ENCODE measurements at places on chromosomes 4 and X.

DNA sequence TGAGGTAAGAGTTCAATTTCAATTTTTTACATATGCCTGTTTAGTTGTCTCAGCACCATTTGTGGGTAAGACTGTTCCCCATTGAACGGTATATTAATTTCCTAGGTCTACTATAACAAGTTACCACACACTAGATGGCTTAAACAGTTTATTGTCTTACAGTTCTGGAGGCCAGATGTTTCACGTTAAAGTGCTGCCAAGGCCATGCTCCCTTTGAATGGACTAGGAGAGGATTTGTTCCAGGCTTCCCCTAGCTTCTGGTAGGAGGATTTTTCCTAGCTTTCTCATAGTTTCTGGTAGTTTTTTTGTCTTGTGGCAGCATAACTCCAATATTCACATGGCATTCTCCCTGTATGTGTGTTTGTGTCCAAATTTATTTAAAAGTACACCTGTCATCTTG, 149.3 kb upstream of the CYSLTR1 start:
- DNase-seq, result no peak

GRCh38 chr4:141731481-141731880, 95.1 kb downstream of the IL15 start:
- DNase-seq, result no peak

DNA sequence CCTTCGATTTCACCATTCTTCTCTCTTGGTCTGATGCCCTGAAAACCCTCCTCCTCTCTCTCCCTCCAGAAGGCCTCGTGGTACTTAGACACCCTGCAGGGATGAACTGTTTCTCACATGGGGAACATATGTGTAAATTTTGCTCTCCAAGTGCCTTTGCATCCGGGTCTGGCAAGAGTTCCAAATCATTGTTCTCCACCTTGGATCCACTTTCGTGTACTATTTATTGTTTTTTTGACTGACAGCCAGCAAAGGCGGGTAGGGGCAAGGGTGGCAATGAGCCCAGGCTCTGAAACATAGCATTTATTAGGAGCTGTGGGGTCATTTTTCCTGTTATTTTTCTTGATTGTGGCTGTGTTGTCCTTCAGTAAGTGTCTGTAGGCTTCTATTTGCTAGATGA, 81.7 kb downstream of the RTL5 start:
- DNase-seq, result no peak

DNA sequence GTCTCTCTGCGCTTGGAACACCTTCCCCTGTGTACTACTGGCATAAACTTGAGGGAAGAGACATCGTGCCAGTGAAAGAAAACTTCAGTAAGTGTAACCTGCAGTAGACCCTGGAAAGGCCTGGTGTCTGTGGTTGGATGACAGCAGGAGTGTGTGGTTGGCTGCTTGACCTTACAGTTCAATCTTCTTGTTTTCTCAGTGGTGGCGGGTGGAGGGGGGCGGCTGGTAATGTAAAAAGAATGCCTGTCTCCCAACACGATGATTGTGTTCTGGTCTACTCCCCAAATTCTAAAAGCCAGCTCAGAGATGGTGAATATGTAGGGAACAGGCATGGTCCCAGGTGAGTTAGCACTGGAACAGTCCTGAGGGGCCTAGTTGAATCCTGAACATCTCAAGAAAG, 18.6 kb downstream of the PSMD10 start:
- no peak for DNase-seq

DNA sequence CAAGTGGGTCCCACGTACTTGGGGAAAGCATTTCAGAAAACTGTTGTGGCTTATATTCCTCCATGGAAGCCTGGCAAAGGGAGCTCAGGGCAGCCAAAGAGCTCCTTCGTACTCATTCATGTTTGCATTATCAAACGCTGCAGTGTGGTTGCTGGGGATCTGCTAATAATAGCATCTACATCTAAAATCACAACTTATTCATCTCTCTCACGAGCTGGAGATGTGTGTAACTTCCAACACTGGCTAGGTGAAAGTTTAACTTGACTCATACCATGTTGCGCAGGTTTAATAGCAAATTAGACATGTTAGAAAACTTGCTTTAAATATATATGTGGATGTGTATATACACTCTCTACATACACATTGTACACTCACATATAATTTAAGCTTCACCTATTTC, 415.1 kb downstream of the AFF2 start:
- no peak for DNase-seq

- no peak for DNase-seq
Measured at GRCh38 chr4:163548481-163549243, 54.2 kb downstream of the TMA16 start.

- DNase-seq, result no peak
Measured at GRCh38 chr4:94974773-94975172, 217.0 kb downstream of the BMPR1B start.

DNA sequence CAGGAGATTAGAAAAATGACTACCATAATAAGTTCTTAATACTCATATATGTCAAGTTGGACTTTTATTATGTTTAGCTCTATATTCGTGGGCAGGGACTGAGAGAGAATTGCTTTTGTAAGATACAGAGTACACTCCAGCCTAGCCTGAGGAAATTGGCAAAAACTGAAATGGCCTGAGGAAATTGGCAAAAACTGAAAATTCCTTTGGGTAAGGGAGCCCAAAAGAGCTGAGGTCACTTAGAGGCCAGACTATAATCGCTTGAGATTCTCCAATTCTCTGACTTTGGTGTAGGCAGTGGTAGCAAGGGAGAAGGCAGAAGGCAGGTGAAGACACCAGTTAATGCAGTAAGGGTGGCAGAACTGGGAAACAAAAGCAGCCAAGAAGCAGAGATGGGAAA, 124.5 kb upstream of the HCCS start:
- no peak for DNase-seq

- DNase-seq, result no peak
Measured at GRCh38 chr4:73788411-73788810, 48.0 kb downstream of the CXCL8 start.

DNA sequence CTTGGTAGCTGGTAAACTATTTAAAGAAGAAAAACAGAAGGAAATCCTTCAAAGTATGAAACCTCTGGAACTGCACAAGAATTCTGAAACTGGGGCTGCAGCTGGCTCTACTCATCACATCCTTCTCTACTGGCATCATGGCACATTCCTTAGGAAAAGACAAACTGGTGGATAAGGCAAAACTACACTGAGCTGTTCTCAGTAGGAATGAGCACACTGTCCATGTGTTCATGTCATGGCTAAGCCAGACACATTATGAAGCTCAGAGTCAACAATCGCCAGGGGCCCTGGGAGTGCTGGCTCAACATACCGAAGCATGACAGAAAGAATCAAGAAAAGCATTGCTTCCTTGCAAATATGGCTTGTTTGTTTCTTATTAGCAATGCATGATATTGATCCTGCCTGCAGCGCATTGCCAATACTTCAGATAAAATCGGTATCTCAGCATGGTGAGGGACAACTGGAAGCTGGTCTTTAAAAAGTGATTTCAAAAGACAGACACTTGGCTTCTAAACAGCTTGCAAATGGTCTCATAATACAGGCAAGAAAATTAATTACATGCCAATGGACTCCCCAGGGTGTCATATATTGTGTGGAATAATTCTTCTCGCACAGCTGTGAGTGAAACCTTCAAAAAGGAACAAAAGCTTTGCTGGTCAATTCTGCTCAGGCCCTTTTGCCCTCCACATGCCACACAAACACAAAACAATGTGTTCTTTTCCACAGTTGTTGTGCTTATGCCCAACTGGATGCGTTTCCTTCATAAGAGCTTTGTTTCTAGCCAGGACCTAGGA, 300.2 kb upstream of the VCX start:
- DNase-seq, result no peak

DNA sequence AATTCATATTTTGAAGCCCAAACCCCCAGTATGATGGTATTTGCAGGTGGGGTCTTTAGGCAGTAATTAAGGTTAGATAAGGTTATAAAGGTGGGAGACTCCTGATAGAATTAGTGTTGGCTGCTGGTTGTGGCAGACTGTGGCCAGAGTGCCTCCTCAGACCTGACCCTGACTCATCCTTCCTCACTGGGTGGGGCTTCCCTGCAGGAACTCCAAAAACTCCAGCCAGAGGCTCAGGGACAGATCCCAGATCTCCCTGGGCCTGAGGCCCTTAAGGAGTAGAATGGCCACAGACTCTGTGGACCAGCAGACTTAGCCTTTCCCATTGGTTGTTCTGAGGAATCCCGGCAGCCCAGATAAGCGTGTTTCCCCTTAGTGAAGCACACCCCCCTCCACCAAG, 463.0 kb upstream of the CPEB2 start:
- DNase-seq, result no peak

GRCh38 chrX:129787336-129788055, 7.7 kb downstream of the SASH3 start:
- no peak for DNase-seq

- DNase-seq, result no peak
Measured at GRCh38 chr4:120691536-120691935, 231.0 kb downstream of the PRDM5 start.

- no peak for DNase-seq
Measured at GRCh38 chrX:109537324-109537665, 651 bp downstream of the NXT2 start.

GRCh38 chr4:177100307-177100706, 209.4 kb upstream of the NEIL3 start:
- DNase-seq, result no peak

DNA sequence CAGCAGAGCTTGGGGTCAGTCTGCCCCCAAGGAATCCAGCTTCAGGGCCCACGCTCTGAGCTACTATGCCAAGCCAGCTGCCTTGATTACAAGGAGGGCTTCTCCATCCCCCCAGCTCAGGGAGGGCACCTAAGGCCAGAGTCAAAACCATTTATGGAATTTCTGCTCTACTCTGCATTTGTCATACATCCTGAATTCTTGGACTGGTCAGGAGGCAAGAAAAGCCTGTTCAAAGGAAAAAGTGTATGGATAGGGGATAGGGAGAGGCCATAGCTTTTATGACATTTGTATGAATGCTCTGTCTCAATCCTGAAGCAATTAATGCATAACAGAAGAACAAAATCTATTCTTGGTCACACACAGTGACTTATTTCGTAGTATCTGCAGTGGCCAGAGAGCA, 32.2 kb downstream of the EDNRA start:
- DNase-seq, result no peak

GRCh38 chr4:121749225-121749624, 15.7 kb downstream of the SMIM43 start:
- DNase-seq, result no peak

DNA sequence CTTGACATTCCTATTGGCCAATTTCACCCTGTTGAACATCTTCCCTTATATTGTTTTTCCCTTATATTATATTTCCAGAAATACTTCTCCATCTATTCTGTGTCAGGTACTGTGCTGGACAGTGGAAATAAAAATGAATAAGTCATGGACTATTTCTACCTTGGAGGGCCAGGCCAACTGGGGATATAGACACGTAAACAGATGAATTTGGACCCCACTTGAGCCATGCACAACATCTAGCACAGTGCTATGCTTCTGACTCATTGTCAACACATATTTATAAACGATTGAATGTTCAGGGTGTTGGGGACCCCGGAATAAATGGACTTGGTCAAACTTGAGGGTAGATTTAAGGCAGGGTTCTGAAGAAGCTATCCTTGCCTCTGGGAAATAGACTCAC, 111.1 kb downstream of the ANK2 start:
- no peak for DNase-seq

- DNase-seq, result no peak
Measured at GRCh38 chr4:84622959-84623358, 40.0 kb downstream of the CDS1 start.

DNA sequence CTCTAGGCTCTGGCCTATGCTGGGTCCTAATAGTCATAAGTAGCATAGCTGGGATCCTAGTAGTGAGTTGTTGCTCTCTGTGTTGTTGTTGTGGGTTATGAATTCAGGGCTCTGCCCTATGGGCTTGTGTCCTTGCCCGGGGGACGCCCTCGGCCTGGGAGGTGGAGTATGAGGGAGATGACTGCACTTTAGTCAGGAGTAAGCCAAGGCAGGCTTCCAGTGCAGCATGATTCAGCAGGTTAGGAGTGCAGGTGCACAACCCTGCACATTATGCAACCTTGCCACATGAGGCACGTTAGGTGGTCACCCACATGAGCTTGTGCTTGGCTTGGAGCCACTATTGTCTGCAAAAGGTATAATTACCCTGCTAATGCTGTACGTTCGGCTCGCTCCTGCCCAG, 58.4 kb upstream of the CCDC149 start:
- no peak for DNase-seq

- no peak for DNase-seq
Measured at GRCh38 chr4:74855879-74856278, 61.6 kb upstream of the BTC start.

DNA sequence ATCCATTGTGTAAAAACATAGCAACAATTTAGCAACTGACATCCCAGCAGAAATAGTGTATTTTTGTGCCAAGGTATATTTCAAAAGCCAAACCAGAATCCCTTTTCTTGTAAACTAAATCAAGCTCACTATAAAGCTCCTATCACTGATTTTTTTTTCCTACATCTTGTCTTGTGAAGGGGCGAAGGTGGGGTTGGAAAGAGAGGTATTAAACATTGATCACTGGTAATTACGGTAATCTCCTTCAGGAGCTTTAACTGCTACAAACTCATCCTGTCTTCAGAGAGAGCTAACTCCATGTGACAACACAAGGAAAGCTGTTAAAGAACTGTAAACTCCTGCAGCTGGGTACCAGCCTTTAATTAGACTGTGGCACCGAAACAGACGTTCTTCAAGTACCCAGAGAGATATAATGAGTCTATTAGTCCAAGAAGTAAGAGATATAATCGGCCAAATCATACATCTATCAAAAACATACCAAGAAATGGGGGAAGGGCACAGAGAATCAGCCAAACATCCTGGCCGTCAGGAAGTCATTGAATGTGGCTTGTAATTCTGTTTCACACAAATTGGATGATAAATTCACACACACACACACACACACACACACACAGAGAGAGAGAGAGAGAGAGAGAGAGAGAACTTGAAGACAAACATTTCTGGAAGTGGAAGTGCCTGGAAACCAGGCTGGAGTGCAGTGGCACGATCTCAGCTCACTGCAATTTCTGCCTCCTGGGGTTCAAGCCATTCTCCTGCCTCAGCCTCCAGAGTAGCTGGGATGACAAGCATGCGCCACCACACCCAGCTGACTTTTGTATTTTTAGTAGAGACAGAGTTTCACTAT, 111.9 kb upstream of the PPARGC1A start:
- DNase-seq, result no peak

DNA sequence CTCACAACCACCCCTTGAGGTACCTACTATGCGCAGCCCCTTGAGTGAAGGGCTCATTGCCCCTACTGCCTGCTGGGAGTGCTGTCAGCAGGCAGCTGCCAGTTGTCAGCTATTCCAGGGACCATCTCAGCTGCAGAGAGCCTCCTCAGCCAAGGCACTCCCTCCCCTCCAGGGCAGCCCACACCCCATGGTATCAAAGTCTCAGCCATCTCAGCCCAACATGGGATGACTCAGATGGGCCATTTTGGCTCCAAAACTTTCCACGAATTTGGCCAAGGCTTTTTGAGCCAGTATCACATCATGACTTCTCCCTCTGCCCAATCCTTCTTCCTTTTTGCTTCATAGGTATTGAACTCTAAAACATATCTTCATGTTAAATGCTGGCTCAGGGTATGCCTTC, 61.4 kb upstream of the MAP3K15 start:
- no peak for DNase-seq

- no peak for DNase-seq
Measured at GRCh38 chr4:133452678-133453077, 303.6 kb downstream of the PCDH10 start.

- DNase-seq, result no peak
Measured at GRCh38 chrX:129980540-129981199, 1.8 kb upstream of the BCORL1 start.

GRCh38 chrX:13464599-13465275, 104.7 kb upstream of the EGFL6 start:
- no peak for DNase-seq
